Fibroblast of the aortic adventitia (primary cell): ENCODE measurements at places on chromosomes 2 and 18. TPM values are rescaled to one million over a fixed set of nuclear protein-coding genes. Genes with fewer than 3 reads are reported as not detected.
A peak's percentile ranks its signal among the peaks of the same experiment; 100 is the strongest.

- no peak for DNase-seq
Observed at GRCh38 chr18:9735879-9736278, 27.8 kb downstream of the RAB31 start.

The RTP5 gene
- not detected in 2 replicates for total RNA-seq

DNA sequence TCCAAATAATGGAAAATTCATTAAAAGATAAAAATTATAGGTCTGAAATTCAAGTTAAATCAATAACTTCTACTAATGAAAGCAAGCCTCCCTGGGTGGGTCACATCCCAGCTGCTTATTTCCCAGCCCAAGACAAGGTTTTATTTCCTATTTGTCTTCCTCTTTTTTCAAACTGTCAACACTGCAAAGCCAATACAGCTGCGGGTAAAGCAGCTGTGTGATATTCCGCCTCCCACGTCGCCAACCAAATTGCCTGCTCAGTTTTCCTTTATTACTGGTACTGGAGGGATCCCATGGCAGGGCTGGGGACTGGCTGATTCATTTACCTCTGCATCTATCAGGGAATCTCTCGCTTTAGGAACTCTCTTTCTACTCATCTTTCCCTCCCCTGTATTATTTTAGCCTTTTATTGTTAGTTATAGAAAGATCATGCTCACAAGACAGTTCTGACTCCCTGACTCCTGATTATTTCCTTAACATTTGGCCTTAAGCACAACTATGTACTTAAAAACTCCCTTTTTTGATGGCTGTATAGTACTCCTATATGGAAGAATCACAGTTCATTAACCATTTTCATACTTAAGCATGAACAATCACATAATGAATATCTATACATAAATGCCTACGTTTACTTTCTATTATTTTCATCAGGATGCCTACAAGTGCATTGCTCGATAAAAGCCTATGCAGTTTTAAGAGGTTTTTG, 253.1 kb downstream of the CDCA7 start:
- no peak for DNase-seq

- DNase-seq: no peak
Observed at GRCh38 chr2:238997684-238998083, 149.8 kb downstream of the TWIST2 start.

The CENPA gene
- 9.2 TPM in 1 of 2 replicates, not detected in the other for total RNA-seq

The MTIF2 gene
- total RNA-seq: 37.5 and 66.2 TPM in 2 replicates

GRCh38 chr18:31942291-31942998, 483 bp downstream of the TRAPPC8 start:
- DNase-seq: peak; percentile 35

DNA sequence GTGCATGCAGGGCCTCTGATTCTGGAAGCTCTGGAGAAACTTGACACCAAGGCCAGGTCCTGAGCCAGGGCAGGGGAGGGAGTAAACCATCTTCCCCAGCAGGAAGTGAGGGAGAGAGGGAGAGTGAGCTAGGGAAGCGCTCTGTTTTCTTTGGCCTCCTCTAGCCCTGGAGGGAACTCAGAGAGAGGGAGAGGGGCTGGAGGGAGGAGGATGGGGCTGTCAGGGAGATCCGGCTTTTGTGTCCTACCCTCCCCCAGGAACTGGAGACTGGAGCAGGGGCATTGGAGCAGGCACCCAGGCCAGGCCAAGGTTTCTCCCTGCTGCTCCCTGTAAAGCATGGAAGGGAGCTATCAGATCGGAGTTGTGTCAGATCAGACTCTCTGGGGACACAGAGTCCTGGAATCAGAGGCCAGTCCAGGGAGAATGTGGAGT, 22.7 kb upstream of the PKDCC start:
- peak; percentile 88 for DNase-seq

DNA sequence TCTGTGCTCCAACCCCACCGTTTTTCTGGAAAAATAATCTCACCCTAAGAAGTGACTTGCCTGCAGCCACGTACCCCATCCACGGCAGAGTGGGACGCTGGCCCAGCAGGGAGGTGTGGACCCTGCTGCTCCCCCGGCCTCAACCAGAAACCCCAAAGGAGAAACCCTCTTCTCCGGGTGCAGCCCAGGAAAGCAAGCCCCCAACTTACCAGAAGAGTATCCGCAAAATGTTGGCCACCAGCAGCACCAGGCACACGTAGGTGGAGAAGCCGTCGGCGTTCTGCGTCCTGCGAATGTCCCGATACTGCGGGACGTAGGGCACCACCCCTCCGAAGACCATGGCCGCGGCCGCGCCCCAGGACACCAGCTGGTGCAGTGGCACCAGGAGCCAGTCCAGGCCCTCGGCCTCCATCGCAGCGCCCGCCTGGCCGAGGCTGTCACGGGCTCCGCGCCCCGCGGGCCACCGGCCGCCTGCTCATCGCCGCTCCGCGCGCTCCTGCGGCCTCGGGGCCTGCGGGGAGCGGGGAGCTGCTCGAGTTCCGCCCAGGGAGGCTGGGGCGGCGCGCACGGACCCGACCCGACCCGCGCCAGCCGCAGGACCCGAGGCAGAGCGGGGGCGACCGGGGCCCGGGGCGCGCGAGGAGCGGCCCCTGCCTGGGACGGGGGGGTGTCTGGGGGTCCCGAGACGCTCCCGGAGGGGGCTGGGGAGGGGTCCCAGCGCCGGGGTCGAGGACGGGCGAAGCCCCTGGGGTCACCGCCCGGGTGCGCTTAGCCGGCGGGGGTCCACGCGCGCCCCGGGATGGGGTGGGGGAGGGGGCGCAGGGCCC, 725 bp downstream of the SLC66A2 start:
- DNase-seq: no peak

DNA sequence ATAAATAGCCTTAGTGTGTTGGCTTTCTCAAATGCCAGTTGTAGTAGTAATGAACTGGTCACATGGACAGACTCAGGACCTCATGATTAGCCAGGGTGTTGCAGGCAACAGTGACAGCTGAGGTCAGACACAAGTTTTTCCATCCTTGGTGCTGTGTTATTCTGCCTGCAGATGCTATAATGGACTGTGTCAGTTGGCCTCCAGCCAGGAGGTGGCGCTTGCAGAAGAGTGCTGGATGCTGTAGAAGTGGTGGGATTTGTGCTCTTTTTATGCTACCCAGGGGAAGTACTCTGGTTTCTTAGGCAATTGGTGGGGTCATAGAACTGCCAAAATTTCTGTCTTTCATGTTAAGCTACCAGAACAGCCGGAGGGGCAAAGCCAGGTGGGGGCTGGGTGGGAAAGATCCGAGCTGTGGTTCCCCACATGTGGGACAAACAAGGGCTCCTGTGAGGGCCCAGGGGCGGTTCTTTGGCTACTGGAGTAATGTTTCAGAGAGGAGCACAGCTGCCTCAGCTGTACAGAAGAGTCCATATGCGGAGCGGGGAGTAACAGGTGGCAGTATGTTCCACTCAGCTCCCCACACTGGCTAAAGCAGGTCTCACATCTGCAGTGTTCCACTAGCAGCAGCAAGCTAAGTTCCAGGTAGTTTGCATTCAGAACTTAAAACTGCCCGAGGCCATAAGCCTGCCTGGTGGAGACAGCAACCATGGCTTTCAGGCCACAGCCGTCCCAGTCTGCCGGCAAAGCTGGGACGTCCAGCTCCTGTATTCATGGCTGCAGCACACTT, 104.4 kb downstream of the GULP1 start:
- DNase-seq: no peak

GRCh38 chr2:212227755-212228154, 310.8 kb downstream of the ERBB4 start:
- peak; percentile 92 for DNase-seq

The RFTN2 gene
- total RNA-seq: 6.4 and 16.4 TPM in 2 replicates

The ALPI gene
- not detected in 2 replicates for total RNA-seq

The ELOA2 gene
- total RNA-seq: not detected in 2 replicates

The FAP gene
- total RNA-seq: 150 and 228 TPM in 2 replicates

DNA sequence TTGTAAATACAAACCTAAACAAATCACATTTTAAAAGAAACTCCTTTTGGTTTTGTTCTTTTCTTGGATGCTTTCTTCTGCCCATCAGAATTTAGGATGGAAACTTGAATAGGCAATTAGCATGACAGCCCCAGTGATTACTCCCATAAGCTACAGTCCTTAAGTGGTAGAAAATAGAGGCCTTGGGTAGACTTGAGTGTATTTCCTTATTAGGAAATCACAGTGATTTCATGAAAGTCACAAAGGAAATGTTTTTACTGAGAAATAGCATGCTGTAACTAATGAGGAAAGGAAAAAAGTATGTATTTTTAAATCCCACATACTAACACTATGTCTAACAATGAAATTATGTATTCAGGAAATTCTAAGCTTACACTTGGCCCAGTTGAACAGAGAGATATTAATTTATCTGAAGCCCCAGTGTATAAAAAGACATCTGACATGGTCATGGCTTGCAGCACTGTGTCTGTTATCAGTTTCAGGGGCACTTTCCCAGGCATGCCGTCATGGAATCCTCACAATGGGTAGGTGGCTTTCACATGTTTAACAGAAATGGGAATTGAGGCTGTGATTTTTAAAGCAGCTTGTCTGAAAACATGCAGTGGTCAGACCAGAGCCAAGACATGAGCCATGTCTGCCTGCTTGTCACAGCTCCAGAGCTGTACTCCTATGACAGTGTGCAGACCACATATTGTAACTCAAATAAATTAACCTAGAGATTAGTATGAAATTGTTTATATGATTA, 79.7 kb upstream of the TRIB2 start:
- peak; percentile 38 for DNase-seq

DNA sequence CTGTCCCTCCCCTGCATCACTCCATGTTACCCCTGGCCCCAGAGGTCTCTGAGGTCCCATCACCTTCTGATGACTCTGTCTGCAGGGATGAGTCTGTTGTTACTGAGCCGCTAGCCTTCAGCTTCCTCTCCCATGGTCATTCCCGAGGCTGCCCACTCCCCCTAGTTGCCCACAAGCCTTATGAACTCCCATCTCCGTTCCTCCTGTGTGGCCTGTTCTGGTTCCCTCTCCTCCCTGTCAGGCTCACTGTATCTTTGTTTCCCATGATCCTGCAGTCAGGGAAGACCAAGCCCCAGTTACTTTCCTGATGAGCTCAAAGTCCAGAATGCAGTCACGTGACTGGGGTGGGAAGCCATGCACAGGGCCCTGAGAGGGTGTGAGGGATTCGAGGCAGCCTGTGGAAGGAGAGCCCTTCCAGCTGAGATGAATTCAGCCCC, 39.5 kb downstream of the INPP4A start:
- DNase-seq: no peak

The CRYGC gene
- total RNA-seq: not detected in 2 replicates

- DNase-seq: peak; percentile 79
Observed at GRCh38 chr18:36718705-36719328, 110.0 kb downstream of the TPGS2 start.

- DNase-seq: no peak
Observed at GRCh38 chr2:169039702-169040101, 8.6 kb upstream of the ABCB11 start.

DNA sequence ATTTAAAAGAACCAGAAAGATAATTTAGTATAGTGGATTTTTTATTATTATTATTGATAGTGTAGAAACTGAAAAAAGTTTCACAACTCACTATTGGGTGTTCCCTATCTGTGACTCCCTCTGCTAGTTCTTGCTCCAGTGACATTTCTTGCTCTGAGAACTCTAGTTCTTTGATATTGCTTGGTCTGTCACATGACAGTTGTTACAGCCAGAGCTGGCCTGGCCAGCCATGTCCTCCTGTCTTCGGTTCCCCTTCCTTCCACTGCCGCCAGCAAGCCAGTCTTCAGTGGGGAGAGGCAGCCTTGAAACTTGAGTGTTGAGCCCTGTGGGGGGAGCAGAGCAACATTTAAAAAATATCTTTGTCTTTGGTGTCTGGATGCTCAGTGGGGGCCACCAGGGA, 7.6 kb upstream of the THOC1 start:
- no peak for DNase-seq

- peak; percentile 37 for DNase-seq
Observed at GRCh38 chr2:44686561-44686960, 254.9 kb upstream of the SIX3 start.

The TTN gene
- 0.16 and 5.5 TPM in 2 replicates for total RNA-seq

- no peak for DNase-seq
Observed at GRCh38 chr2:21021430-21021829, 22.4 kb downstream of the APOB start.

- no peak for DNase-seq
Observed at GRCh38 chr2:136005462-136006196, 20.2 kb upstream of the DARS1 start.

The LMAN2L gene
- total RNA-seq: 9.5 and 12.2 TPM in 2 replicates

DNA sequence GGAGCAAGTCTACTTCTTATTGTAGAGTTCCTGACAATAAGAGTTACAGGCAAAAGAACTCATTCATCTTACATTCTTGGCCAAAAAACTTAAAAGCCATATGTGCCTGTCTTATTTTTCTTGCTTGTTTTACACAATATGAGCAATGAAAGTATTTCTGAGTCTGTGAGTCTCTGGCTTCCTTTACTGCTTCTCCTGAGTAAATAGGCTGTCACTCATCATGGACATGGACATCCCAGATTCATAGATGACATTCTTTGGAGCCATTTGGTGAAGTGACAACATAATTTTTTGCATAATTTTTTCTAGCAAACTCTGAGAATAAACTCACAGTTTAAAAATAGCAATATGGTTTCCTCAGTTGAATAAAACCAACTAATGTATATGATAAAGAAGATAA, 179.3 kb downstream of the SNTG2 start:
- no peak for DNase-seq

- no peak for DNase-seq
Observed at GRCh38 chr18:63255435-63255834, 64.1 kb downstream of the BCL2 start.

The IL1B gene
- total RNA-seq: 2.4 TPM in 1 of 2 replicates, not detected in the other

DNA sequence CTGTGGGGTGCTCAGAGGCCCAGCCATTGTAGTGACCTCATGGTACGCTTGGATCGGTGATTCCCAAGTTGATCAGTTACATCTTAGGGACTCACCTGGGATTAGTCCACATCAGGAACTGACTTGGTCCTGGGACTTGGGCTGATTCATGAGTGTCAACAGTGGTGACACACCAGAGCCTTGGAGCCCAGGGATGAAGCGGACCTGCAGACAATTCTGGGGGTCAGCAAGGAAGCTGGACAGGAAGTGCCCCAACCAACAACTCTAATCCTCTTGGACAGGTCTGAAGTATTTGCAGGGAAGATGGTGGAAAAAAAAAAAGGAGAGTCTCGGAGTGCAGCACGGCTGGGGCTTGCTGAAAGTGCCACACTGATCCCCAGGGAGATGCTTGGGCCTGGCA, 288.6 kb downstream of the PHLPP1 start:
- DNase-seq: no peak

- no peak for DNase-seq
Observed at GRCh38 chr2:49982871-49983270, 828.6 kb upstream of the FSHR start.

- DNase-seq: no peak
Observed at GRCh38 chr2:177887722-177888121, 184.9 kb downstream of the PDE11A start.

The AKAIN1 gene
- total RNA-seq: not detected in 2 replicates

DNA sequence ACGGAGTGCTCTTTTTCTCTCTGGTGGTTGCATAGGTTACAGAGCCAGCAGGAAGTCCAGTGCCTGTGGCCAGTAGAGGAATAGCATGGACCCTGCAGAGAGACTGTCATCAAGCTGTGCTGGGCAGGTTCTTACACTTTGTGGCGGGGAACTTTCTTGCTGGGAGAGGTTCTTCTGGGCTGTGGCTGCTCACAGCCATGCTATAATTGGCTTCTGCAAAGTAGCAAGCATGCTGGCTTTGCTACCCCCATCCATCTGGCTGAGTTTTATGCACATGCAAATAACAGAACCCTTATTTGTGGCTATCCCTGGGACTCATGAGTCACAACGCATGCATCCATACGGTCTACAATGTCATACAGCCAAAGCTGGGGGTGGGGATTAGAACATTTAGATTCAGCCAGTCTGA, 68.9 kb downstream of the PLCL1 start:
- DNase-seq: peak; percentile 34
